ENCODE measurements at places on chromosomes 6 and 20. TPM values are rescaled to one million over a fixed set of nuclear protein-coding genes. Genes with fewer than 3 reads are reported as not detected.

GRCh38 chr20:12775041-12775440, 233.7 kb upstream of the SPTLC3 start:
- DNase-seq: no peak

DNA sequence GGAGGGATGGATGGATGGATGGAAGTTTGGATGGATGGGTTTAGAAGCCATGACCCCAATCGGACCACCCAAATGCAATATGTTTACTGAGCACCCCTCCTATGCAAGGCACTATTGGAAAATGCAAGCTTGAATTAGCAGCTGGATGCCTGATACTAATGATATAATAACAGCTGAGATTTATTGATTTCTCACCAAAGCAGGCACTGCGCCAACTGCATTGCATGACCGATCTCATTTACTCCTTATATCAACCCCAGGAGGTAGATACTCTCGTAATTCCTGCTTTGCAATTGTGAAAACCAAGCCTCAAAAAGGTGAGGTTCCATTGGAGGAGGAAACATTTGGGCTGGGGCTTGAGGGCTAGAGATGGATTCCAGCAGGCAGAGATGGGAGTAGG, 89.7 kb downstream of the KCNB1 start:
- no peak for DNase-seq

DNA sequence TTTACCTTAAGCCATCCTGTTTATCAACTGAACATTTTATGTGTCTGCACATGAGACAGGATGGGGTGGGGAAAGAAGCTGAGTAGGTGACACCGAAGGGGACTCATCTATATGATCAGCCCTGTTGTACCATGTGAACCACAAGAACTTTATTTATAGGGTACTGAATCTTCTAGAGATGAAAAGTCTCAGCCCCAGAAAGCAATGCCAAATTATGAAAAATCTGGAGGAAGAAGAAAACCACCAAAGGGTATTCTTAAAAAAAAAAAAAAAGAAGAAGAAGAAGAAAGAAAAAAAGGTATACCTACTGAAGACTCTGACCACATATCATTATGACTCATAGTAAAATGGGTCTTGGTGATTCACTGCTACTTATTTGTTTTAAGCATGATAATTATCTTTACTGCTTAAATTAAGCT, 39.8 kb upstream of the HBS1L start:
- no peak for DNase-seq

DNA sequence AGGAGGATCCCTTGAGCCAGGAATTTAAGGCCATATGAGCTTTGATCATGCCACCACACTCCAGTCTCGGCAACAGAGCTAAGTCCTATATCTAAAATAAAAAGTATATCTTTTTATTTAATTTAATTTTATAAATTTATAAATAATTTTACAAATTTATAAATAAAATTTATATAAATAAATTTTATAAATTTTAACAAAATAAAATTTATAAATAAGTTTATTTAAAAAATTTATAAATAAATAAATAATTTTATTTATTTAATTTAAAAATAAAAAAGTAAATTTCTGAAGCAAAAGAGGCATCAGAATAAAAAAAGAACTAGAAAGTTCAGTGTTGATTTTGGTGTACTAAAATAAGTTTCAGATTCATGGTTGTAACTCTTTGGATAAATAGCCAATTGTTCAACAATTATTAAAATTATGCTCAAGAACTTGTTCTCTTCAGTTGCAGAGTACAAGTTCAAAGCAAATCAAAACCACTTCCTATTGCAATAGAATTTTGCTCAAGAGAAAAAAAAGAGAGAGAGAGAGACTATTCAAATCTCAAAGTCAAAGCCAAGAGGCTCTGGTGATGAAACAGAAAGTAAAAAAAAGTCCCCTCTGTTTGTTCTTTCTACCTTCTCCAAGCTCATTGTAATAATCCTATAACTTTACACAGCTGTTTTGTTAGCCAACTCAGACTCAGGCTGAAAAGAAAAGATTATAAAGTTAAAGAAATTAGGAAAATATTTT, 547.5 kb upstream of the ADGRB3 start:
- DNase-seq: no peak

The PRL gene
- not detected for total RNA-seq

GRCh38 chr6:144278659-144279314, 6.3 kb upstream of the UTRN start:
- DNase-seq: no peak

DNA sequence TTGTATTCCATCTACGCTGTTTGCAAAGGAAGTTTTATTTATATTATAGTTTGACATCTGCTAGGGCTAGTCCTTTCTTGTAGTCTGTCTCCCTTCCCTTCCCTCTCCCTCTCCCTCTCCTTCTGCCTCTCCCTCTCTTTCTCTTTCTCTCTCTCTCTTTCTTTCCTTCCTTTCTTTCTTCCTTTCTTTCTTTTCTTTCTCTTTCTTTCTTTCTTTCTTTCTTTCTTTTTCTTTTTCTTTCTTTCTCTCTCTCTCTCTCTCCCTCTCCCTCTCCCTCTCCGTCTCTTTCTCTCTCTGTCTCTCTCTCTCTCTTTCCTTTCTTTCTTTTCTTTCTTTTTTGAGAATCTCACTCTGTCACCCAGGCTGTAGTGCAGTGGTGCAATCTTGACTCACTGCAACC, 137.8 kb downstream of the CDKAL1 start:
- no peak for DNase-seq

DNA sequence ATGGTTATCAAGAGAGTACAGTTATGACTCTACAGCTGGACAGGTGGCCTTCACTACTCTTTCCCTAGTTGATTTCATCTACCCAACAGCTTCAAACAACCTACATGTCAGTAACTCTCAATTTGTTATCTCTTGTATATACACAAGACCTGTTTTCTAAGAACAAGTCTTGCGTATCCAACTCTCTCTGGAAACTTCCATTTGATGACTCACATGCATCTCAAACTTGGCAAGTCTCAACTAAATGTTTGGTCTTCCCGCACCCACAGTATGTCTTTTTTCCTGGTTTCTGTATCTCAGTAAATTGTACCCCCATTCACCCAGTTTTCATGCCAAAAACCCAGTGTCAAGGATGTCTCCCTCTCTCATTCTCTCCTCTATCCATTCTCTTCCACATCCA, 97.7 kb downstream of the BTBD9 start:
- no peak for DNase-seq
